Vagina (tissue), 2 donors: ENCODE measurements at places on chromosomes 6 and 20.

DNA sequence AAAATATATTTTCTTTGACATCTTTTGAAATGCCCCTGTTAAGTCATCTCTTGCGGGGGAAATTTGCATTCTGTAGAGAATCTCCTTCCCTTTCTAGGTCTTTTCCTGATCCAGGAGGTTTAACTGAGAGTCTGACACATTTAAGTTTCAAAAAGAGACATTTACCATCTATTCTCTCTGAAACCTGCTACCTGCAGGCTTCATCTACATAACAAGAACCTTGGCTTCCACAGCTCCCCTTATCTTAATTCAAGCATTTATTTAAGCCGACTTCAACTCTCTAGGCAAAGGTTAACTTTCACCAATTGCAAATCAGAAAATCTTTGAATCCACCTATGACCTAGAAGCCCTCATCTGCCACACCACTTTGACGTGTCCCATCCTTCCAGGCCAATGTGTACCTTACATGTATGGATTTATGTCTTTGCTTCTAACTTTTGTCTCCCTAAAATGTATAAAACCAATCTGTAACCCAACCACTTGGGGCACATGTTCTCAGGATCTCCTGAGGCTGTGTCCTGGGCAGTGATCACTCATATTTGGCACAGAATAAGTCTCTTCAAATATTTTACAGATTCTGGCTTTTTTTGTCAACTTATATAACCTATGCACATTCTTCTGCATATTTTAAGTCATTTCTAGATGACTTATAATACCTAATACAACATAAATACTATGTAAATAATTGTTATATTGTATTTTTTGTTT, 666.7 kb downstream of the UTRN start:
- no peak for DNase-seq

- DNase-seq, result no peak
These were observed 52.8 kb downstream of the SNRNP48 start for GRCh38 chr6:7642791-7643190.

DNA sequence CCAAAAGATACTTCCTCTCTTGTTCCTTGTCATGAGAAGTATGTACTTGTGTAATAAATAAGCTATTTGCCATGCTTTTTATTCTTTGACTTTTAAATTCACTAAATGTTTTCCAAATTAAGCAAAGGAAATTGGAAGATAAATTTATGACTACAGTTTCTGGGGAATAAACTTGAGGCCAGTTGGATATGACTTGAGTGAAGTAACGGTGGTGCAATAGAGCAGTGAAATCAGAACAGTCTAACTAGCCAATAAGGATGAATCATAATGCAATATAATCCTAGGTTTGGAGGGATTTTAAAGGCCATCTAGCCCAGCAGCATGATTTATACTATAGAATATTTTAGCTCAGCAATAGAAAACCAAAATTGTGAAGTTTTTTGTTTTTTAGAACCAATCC, 183.8 kb upstream of the TCF21 start:
- DNase-seq, result no peak

DNA sequence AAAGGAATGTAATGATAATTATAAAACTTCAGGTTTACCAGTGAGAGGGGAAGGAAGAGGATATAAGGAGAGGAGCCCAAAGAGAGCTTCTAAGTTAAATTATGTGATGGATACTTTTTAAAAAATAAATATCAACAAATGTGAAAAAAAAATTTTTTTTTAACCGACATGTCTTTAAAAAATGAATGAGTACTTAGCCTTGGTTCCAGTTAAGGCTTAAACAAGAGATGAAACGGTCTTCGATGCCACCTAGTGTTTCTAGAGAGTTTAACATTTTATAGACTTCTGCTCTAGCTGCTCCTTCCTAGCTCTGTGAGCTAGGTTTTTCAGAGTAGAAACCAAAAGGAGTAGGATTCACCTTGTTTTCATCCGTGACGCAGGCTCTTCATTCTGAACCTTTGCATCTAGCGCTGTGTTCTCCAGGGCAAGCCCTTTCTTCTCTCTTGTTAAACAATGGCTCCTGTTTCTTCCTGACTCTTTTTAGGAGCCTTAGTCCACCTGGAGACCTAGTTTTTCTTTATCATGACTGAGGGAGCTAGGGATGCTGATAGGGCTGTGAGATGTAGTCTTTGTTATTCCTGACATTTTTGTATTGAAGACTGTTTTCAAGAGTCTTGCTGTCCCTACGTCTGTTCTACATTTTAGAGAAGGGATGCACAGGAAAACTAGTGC, 42.4 kb upstream of the GNRH2 start:
- DNase-seq, result no peak

DNA sequence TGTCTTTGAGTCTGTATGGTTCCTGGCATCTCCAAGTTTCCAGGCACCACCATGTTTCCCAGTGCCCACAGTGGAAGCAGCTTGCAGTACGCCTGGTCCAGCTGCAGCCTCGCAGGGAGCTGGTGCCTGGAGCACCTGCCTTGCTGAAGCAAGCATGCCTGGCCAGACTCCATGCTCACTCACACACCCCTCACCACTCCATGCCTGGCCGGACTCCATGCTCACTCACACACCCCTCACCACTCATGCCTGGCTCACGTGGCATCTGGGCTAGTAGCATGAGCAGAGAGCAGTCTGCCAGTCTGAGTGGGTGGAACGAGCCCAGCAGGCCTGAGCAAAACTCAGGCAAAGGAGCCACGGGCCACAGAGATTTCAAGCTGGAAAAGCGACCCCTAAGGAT, 214.3 kb downstream of the TFAP2C start:
- no peak for DNase-seq

DNA sequence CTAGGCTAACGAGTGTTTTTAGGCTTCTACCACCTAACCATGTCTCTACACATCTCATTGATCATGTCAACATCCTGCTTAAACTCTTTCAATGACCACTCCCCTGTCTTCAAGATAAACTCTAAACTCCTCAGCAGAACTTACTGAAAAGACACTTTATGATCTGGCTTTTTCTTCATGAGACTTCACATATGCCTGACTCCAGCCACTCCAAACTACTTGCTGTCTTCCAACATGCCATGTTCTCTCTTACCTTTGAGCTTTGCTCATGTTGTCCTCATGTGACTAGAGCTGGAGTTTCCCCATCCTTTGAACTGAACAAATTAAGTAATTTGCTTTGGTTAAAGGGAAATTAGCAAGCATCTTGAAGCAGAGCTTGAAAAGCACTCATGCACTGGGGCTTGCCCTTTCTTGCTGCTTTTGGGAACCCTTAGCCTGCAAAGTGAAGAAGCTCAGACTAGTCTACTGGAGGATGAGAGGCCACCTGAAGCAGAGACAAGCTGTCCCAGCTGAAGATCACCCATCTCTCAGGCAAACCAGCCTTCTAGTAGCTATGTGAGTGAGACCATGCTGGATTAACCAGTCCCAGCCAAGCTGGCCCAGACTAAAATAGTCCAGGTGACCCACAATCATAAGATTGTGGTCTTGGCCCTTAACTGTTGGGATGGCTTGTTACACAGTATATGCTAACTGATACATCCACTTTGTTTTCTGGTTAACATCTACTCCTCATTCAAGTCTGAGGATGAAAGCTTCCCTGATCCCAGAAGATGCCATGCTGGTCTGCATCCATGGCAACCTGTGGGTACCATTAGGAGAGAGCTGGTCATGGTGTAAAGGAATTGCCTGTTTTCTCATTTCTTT, 235.8 kb downstream of the GMPR start:
- no peak for DNase-seq

DNA sequence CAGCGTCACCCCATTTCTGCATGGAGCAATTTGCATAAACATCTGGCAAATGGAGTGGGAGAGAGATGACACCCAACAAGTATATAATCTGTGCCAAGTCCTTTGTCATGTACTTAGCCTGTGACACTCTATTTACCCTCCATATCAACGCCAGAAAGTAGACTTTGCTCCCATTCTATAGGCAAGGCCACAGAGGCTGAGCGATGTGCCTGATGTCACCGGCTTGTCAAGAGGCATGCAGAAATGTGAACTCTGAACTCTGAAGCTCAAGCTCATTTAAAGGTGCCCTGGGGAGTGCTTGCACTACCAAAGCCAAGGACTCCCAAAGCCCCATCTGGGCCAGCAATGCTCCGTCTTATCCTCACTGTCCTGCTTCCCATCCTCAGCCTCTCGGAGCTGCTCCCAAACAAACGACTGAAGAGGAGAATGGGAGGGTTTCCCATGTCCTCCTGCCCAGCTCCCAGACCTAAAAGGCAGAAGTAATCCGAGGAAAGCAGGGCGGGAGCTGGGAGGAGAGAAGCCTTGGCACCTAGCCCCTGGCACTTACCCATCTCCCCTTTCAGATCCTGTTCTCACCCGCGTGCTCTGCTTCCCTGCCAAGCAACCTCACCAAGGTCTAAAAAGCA, 9.2 kb downstream of the CPNE5 start:
- DNase-seq, result no peak

GRCh38 chr6:111172563-111172962, 85.3 kb downstream of the SLC16A10 start:
- no peak for DNase-seq

DNA sequence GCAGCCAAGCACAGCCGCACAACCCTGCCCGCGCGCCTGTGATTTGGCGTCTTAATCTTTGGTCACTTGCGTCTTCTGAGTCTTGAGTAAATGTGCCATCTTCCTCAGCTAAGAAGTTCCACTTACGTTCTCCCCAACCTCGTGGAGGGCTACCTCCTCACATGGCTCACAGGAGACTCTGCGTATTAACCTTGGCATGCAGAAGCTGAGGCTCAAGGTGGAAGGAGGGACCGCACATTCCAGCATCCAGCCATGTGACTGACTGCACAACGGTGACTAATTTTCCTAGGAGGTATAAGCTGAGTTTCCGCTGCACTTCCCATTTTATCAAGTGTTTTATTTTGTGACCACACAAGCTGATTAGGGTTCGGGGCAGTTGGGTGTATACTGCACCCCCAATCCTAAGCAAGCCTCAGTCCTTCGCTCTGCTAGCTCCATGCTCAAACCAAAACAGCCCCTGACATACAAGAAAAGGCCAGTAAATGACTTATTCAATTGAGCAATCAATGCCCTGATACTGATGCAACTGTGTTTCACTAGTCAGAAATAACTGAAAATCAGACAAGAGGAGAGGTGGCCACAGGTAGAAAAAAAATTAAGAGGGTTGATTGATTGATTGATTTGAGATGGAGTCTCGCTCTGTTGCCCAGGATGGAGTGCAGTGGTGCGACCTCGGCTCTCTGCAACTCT, 7.0 kb downstream of the BEND3 start:
- DNase-seq, result no peak
